ENCODE measurements at places on chromosomes 4 and X.

DNA sequence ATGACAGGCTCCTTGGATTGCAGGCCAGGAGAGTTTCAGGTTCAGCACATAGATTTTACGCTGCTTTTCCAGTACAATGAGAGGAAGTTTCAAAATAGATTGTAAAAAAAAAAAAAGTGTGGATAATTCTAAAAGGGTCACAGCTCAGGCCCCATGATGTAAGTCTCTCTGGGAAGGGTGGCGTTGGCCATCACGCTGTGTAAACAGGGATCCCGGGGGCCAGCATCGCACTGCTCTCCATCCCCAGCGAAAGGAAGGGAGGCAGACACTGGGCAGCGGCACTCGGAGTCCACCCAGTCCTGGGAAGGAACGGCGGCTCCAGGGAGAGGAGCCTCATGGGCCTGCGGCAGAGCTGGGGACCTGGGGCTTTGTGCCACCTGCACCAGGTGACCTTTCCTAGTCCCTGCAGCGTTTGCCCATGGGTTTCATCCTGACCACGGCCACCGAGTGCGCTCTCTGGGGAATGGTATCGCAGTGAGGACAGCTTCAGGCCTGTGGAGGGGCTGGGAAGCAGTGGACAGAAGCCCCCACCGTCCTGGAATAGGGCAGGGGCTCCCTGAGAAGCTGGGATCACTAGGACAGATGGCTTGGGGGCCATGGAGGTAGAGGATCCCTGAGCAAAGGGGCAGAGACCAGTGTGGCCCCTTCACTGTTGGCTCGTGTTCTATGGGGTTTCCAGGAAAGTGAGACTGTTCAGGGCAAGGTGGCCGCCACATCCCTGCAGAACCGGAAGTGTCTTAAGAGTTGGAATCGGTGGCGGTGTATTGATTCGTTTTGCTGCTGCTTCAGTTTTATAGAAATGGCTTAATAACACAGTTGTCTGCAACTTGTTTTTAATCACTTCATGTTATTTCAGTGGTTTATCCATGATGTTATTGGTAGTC is 38.9 kb downstream of the RGS12 start:
- no peak for DNase-seq

DNA sequence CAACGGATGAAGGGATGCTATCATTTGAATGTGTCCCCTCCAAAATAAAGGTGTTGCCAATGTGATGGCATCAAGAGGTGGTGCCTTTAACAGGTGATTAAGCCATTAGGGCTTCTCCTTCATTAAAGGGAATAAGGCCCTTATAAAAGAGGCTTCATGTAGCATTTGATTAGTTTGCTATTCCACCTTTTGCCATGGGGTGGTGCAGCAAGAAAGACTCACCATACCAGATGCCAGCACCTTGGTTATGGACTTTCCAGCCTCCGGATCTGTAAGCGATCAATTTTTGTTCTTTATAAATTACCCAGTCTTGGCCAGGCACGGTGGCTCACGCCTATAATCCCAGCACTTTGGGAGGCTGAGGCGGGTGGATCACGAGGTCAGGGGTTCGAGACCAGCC is 7.9 kb upstream of the SLC25A43 start:
- DNase-seq: no peak

GRCh38 chr4:18319431-18319830 is 297.9 kb upstream of the LCORL start:
- no peak for DNase-seq

- no peak for DNase-seq
Measured at GRCh38 chr4:73409012-73409862, 5.2 kb downstream of the ALB start.

DNA sequence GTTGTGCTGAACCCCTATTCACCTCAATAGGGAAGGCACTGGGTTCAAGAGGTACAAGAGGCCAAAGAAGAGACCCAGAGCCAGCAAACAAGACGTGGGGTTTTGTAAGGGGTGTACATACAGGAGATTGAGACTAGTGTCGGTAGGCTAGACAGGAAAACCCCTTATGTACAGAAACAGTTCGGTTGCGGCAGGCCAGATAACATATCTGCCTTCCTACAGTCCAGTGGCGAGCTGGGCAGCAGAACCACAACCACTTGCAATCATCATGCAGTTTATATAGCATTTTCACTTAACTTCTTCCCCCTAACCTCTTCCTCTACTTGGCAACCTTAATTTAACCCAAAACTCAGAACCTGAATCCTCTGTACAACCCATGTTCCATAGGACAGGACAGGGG is 422.2 kb downstream of the PDHA2 start:
- DNase-seq: no peak
